Left hindlimb (tissue), 1 donor: ENCODE measurements at places on chromosomes 13 and 19.
A peak's percentile ranks its signal among the peaks of the same experiment; 100 is the strongest.

- DNase-seq, result no peak
Measured at GRCh38 chr13:27091451-27091850, 80.2 kb downstream of the USP12 start.

- DNase-seq, result no peak
Measured at GRCh38 chr19:37874784-37875183, 31.6 kb downstream of the WDR87 start.

GRCh38 chr13:101231751-101232428 lies 184.4 kb downstream of the NALCN start:
- no peak for DNase-seq

- DNase-seq, result no peak
Measured at GRCh38 chr13:46526100-46526735, 26.8 kb upstream of the LRCH1 start.

- DNase-seq, result no peak
Measured at GRCh38 chr13:45120967-45121831, 889 bp downstream of the GTF2F2 start.

- DNase-seq, result no peak
Measured at GRCh38 chr13:92463134-92463533, 763.5 kb upstream of the GPC6 start.

DNA sequence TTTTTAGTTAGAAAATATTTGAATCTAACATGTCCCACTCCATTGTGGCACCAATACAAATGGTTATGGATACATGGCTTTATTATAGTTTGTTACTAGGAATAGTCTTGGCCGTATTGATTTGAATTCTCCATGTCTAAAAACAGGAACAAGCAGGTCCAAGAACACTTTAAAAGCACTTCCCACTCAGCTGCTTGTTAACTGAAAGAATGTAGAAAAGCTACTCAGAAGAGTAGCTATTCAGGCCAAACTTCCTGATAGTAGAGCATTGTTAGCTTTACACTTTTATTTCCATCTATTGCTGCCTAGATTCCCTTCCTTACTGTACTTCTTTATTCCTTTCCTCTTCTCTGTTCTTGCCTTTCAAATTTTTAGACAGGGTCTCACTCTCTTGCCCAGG lies 6.9 kb downstream of the PIBF1 start:
- no peak for DNase-seq

DNA sequence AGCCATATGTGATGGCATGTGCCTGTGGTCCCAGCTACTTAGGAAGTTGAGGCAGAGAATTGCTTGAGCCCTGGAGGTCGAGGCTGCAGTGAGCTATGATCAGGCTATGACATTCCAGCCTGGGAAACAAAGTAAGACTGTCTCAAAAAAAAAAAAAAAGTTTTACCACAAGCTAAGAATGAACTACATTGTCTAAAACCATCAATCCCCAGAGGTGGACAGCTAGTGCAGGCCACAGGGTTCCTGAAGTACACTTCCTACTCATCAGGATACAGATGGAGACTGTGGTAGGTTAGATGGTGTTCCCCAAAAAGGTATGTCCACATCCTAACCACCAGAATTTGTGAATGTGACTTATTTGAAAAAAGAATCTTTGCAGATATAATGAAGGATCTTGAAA lies 63.5 kb upstream of the DOCK9 start:
- no peak for DNase-seq

DNA sequence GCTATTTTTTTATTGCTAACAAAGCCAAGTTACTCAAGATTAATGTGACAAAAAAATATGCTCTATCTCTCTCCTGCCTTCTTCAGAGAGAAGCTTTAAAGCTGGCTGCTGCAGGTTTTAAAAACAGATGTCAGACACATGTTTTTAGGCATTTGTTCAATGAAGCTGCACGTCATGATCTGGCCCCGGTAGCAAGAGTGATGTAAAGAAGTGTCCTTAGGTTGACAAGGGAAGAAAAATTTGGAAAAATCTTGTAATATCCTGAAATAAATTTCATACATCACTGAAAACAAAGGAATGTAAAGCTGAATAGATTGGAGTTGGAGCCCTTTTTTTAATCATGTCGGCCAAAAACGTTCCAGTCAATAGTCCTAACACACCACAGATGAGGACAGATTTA lies 531.4 kb upstream of the NBEA start:
- peak; percentile 71 for DNase-seq

DNA sequence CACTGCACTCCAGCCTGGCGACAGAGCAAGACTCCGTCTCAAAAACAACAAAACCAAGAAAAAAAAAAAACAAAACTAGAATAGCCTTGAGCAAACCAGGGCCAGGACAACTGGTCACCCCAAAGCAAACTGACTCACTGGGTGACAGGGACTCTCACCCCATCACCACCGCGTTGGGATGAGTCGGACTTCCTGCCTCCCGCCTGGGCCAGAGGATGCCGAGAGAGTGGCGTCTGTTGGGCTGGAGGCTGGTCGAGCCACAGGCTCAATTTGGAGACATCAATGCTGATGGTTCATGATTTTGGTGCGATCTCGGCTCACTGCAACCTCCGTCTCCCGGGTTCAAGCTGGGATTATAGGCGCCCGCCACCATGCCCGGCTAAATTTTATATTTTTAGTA lies 11.6 kb downstream of the TMPRSS9 start:
- no peak for DNase-seq

DNA sequence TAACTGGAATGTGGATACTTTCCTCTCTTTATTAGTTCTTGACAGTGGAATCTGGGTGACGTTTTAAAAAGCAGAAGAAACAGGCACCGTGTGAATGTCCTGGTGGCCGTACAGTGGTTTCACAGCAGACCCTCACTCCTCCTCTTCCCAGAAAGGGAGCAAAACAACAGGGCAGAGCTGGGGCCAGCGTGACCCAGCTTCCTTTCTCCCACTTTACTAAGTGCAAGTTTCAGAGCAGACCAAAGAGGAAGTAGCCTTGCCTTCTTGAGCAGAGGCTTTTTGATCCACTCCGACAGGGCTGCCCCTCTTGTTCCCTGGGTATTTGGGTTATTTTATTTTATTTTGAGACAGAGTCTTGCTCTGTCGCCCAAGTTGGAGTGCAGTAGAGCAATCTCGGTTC lies 19.6 kb upstream of the C19orf33 start:
- DNase-seq, result no peak

- peak; percentile 99 for DNase-seq
Measured at GRCh38 chr19:17266975-17267788, at the start of gene BABAM1. Gene BABAM1, plus strand, starts transcription at chr19:17267443. Its CDS starts 1,364 bp downstream, at chr19:17268807.

DNA sequence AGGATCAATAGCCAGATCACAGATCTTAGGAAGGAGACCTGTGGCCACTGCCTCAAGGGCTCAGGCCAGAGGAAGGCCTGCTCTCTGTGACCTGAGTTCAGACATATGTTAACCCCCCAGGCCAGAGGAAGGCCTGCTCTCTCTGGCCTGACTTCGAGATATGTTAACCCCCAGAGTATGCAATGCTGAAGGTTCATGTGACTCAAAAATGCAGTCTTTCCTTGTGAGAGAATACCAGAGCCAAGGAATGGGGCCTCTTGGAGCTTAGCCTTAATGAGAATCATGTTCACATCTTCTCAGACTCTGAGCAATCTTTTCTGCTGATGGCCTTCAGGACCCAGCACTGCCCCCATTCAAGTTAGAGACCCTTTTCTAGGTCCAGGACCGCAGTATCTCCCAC lies 36.7 kb downstream of the MBNL2 start:
- DNase-seq, result no peak

DNA sequence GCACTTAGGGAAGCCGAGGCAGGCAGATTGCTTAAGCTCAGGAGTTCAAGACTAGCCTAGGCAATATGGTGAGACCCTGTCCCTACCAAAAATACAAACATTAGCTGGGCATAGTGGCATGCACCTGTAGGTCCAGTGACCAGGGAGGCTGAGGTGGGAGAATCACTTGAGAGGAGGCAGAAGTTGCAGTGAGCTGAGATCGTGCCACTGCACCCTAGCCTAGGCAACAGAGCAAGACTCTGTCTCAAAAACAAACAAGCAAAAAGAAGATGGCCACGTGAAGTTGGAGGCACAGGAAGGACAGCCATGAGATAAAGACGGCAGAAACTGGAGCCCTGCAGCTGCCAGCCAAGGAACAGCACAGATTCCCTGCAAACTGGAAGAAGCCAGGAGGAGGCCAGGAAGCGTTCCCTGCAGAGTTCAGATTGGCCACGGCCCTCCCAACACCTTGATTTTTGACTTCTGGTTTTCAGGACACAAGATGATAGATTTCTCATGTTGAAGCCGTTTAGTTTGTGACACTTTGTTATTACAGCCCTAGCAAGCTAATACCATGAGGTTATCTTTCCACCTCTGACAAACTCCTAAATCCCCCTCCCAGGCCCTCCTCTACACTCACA lies 786.7 kb downstream of the UQCRFS1 start:
- DNase-seq, result no peak

DNA sequence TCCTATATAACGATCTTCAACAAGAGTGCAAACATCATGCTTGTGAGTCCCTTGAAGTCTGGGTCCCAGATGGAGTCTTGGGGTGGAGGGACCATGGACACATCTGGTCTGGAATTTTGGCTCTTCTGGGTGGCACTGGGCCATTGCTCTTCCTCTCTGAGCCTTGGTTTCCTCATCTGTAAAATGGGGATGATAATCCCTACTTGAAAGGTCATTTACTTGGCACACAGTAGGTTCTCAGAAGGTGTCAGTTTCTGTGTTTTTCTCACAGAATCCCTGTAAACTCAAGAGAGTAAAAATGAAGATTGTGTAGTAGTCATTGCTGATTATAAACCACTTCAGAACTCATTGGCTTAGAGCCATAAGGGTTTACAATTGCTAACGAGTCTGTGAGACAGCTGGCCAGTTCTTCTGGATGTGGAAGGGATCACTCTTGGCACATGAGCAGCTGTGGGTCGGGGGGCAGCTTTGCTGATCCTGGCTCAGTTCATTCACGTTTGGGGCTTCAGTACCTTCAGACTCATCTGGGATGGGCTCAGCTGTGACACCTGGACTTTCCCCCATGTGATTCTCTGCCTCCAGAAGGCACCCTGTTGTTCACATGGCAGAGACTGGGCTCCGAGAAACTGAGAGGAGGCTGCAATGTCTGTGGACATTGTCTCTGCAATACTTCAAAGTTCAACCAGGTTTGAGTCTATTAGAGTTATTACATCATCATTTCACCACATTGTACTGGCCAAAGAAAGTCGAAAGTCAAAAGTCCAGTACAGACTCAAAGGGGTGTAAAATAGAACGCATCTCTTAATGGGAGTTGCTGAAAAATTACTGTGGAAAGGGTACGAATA lies 7.8 kb downstream of the CYP4F12 start:
- DNase-seq, result no peak

DNA sequence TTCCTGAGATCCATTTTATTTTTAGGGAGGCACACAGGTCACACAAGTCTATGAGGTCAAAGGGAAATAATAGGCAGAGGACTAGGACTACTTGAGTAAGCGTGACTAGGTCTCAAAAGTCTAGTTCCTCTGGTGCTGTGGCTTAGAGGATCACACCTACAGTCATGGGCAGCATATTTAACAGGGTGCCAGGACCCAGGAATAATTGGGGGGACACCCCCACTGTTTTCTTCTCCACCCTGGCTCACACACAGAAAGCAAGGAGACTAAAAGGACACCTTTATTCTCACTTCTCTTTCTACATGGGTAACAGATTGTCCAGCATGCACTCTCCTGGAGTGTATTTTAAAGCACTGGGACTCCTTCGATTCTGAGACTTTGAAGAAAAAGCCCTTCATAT lies 26.2 kb downstream of the OXGR1 start:
- DNase-seq, result no peak

DNA sequence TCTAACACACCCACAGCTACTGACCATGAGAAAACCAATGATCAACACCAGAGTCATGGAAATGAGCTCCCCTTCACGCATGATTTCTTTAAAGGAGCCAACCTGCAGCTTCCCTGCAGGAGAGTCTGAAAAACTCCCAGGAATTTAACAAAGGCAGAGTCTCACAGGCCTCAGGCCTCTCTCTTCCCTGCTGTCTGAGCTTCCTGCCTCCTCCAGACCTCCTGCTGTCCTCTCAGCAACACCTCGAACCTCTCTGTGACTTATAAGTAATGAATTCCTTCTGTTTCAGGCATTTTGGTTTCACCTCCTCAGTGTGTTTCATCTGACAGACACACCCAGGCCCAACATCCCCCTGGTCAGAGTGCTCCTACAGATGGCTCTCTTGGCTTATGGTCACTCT lies 1044.4 kb downstream of the UQCRFS1 start:
- no peak for DNase-seq

GRCh38 chr13:76012091-76012721 lies 376.1 kb downstream of the LMO7 start:
- DNase-seq, result no peak

GRCh38 chr13:23870356-23871140 lies 18.7 kb downstream of the MIPEP start:
- DNase-seq, result no peak

GRCh38 chr13:56923626-56924140 lies 217.0 kb upstream of the PRR20A start:
- no peak for DNase-seq

DNA sequence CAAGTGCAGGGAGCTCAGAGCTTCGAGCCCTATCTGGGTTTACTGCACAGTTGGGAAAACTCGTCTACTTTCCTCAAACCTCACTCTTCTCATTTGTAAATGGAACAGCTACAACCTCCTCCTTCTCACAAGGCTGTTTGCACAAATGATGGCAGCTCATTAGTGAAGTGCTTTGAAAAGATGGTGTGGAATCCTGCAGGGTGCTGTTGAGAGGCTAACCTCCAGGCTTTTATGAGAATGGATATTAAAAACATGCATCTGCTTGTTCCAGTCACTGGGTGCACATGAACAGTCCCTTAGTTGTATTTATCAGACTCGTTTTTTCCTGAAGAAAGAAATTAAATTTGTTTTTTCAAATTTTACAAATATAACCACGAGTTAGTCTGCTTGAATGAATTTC lies 36.6 kb downstream of the PCDH8 start:
- no peak for DNase-seq

DNA sequence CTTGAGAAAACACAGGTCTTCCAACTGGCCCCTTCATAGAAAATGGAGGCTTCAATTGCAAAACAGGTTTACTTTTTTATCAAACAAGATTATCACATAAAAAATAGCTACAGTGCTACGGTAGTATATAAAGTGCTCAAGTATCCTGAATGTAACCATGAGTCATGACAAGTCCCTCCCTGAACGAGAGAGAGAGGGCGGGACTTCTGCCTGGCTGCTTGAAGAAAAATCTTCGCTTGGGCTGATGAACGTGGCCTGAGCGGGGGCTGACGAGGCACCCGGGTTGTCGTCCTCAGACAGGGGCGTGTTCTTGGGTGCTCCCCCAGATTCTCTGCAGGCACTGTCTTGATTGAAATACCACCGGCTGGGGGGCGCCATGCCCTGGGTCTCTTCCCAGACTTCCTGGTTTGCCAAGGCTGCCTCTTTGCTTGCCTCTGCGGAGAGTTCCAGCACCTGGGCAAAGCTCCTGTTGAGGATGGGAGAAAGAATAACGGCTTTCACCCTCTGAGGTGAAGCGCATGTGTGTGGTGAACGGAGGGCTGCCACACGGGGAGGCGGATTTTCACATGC lies 23.2 kb upstream of the CPAMD8 start:
- no peak for DNase-seq
